Mesothelial cell of epicardium (in vitro differentiated cells): ENCODE measurements at places on chromosomes 7 and 10. TPM values are rescaled to one million over a fixed set of nuclear protein-coding genes. Genes with fewer than 3 reads are reported as not detected.

The FFAR4 gene
- not detected in 3 replicates for total RNA-seq

The GJD4 gene
- total RNA-seq: not detected in 3 replicates

The MMD2 gene
- not detected in 3 replicates for total RNA-seq

The CPXM2 gene
- 0.53 to 0.92 TPM (median 0.86 TPM) in 3 replicates for total RNA-seq

The PTPRN2 gene
- 2.1 to 2.2 TPM (median 2.2 TPM) in 3 replicates for total RNA-seq

The SRRM3 gene
- 6.9 to 8.2 TPM (median 7.7 TPM) in 3 replicates for total RNA-seq

The THSD7A gene
- 9.5 to 13.4 TPM (median 10.9 TPM) in 3 replicates for total RNA-seq

The ITPRID1 gene
- total RNA-seq: not detected in 3 replicates

GRCh38 chr10:88386821-88387773, 196.0 kb downstream of the RNLS start:
- peaks cover 2% of the 10 kb centered on the region for H3K36me3 ChIP-seq
- H3K27me3 ChIP-seq: no peaks in the 10 kb centered on the region
- no peak for DNase-seq
- no peak overlapping the region for H3K4me3 ChIP-seq

GRCh38 chr10:60238759-60239100, 150.9 kb downstream of the ANK3 start:
- H3K27me3 ChIP-seq: no peaks in the 10 kb centered on the region
- peak overlapping the region; percentile 74 for H3K27ac ChIP-seq
- H3K4me1 ChIP-seq: peaks cover 27% of the 10 kb centered on the region

DNA sequence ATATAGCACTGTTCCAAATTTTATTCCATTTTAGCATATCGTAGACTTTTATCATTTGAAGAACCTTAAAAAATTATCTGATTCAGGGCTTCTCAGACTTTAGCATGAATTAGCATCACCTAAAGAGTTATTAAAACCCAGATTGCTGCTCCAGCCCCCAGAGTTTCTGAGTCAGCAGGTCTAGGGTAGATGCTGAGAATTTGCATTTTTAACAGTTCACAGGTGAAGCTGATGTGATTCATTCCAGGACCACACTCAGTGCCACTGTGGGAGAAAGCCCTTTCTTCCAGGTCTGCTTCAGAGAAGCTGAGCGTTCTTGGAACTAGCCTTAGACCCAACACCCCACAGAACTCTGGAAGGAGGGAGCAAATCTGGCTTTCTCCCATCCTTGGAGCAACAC, 174.1 kb upstream of the YAE1 start:
- H3K27me3 ChIP-seq: peaks cover 45% of the 10 kb centered on the region
- H3K4me1 ChIP-seq: no peaks in the 10 kb centered on the region
- no peak overlapping the region for H3K4me3 ChIP-seq
- no peaks in the 10 kb centered on the region for H3K36me3 ChIP-seq

- H3K27ac ChIP-seq: peak overlapping the region; percentile 80
- H3K4me3 ChIP-seq: peak overlapping the region; percentile 52
- H3K36me3 ChIP-seq: no peaks in the 10 kb centered on the region
- DNase-seq: no peak
- H3K27me3 ChIP-seq: no peaks in the 10 kb centered on the region
- H3K4me1 ChIP-seq: peaks cover 37% of the 10 kb centered on the region
These were observed 1.6 kb downstream of the PPP3CB start for GRCh38 chr10:73494213-73494612.

- no peak for DNase-seq
- H3K4me3 ChIP-seq: no peak overlapping the region
- peaks cover 4% of the 10 kb centered on the region for H3K4me1 ChIP-seq
- no peak overlapping the region for H3K27ac ChIP-seq
These were observed 46.1 kb downstream of the CAMK2B start for GRCh38 chr7:44279286-44279685.

DNA sequence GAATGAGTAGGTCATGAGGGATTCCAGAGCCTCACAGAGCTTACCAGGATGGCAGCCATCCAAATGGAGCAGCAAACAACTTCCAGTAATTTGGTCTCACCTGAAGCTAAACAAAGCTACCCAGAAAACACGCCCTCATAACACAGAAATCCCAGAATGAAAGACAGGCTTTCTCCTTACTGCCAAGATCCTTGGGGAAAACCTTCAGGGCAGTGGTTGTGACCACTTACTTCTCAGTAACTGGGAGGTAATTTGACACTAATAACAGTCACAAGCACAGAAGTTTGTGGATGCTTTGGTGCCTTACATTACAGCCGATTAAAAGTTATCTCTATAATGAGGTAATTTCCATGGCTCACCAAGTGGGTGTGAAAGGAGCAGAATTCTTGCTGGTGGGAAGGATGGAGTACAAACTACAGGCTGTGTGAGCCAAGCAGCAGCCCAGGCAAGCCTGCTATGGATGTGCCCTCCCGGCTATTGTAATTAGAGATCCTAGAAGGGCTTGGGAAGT, 10.4 kb downstream of the WDR91 start:
- H3K4me1 ChIP-seq: no peaks in the 10 kb centered on the region
- no peak overlapping the region for H3K27ac ChIP-seq

DNA sequence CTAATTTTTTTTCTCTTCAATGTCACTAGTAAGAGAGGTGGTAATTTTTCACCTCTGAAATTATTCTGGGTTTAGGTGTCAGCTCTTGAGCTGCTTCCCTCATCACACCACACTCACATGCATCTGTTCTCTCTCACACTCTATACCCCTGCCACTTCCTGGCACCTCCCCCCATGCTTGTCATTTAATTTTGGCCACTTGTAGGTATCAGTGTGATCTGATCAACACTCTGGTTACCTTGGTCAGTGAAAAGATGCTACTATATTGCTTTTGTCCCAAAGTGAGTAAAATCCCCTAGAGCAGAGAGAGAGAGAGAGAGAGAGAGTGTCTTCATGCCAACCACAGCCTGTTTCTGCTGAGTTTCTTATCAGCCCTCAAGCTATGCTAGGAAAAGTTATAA, 42.5 kb downstream of the STK17A start:
- H3K27ac ChIP-seq: no peak overlapping the region
- H3K4me3 ChIP-seq: no peak overlapping the region
- no peaks in the 10 kb centered on the region for H3K4me1 ChIP-seq
- peaks cover 30% of the 10 kb centered on the region for H3K36me3 ChIP-seq
- no peak for DNase-seq

- H3K4me1 ChIP-seq: no peaks in the 10 kb centered on the region
- no peak overlapping the region for H3K4me3 ChIP-seq
- H3K27ac ChIP-seq: no peak overlapping the region
- peaks cover 2% of the 10 kb centered on the region for H3K27me3 ChIP-seq
- DNase-seq: no peak
These were observed 63.8 kb downstream of the ALOX5 start for GRCh38 chr10:45437587-45438465.

DNA sequence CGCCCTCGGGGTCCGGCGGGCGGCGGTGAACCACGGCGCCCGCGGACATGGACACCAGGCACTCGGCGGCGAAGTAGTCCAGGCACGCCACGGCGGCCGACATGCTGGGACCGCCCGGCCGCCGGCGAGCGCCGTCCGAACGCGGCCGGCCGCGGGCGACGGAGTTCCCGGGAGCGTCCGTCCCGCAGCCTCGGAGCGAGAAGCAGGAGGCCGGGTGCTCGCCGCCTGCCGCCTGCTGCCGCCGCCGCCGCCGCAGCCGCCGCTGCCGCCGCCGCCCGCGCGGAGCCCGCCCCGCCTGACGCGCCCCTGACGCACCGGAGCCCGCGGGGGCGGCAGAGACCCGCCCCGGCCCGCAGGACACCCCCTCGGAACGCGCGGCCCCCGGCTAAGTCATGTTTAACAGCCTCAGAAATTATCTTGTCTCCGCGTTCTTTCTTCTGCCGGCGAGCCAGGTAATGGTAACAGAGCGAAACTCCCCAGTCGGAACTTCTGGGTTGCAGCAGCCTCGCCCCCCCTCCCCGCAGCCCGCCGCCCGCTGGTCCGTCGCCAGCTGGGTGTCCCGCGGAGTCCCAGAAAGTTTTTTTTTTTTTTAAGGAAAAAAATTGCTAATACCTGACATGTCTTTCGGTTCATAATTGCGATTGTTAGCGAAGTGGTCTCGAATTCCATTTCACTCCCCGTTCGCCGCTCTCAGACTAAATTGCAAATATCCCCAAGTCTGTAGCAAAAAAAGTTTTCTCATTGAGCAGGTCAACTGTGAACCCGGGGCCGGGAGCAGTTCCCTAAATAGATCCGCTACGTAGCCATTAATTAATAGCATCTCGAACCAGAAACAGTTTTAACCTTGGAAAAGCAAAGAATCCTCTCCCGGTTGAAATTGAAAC, at the start of gene KLF14:
Gene KLF14 (minus strand): TSS at position 277 of the 884 bp plus-strand sequence. CDS start 174 bp downstream, at position 103.
- H3K36me3 ChIP-seq: peaks cover 11% of the 10 kb centered on the region
- H3K4me3 ChIP-seq: peak within 1 kb of the TSS; percentile 77
- H3K27me3 ChIP-seq: peaks cover 84% of the 10 kb centered on the region
- peak within 1 kb of the TSS; percentile 90 for H3K27ac ChIP-seq

DNA sequence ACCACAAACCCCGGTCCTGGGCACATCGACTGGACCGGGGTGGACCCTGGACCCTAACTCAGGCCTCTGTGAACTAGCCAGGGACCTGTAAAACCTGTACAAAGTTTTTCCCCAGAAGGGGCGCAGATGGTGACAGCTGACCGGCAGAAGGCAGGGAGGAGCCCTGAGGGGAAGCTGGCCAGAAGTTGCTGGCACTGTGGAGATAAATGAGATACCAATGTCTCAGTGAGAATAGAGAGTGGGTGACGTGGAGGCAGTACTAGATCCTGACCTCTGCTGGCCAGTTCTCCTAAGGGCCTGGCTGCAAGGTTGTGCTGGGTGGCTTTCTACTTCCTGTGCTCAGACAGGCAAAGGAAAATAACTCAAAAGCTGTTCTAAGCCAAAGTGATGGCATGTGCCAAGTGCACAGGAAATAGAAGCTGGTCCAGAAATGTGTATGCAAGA, 10.6 kb upstream of the TSPAN14 start:
- H3K36me3 ChIP-seq: no peaks in the 10 kb centered on the region
- peaks cover 47% of the 10 kb centered on the region for H3K4me1 ChIP-seq
- peak overlapping the region; percentile 8 for H3K27ac ChIP-seq
- peaks cover 8% of the 10 kb centered on the region for H3K27me3 ChIP-seq

DNA sequence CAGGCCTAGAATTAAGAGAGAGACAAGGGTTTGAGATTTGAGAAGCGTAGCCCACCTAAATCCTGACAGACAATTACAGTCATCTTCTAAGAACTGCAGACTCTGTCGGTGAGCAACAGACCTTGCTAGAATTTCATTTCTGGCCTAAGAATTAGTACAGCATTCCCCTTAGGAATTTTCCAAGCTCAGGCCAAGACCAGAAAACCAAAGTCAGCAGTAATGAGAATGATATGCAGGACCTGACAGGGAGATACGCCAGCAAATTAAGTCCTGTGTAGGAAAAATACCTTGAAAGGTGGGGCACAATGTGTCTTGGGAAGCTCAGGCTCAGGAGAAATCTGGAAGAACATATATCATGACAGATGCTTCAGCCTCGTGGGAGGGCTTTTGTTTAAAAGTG, 52.7 kb upstream of the HERPUD2 start:
- H3K27ac ChIP-seq: peak overlapping the region; percentile 84
- peaks cover under 1% of the 10 kb centered on the region for H3K36me3 ChIP-seq
- no peak for DNase-seq

DNA sequence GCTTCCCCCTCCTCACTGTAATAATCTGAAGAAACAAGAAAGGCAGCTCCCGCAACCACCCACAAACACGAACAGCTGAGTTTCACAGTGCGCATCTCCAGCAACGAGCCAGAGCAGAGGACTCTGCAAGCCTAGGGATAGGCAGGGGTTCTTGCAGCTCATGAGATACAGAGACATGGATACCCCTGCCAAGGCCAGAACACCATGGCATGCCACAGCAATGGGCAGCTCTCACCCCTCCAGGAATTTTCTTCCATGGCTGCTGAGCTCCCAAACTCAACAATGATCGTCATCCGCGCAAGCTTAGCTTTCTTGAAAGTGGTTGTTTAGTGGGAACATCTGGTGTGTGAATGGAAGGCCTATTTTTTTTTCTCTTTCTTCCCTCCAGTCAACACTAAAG, 637.3 kb downstream of the SORCS3 start:
- no peak overlapping the region for H3K4me3 ChIP-seq
- no peaks in the 10 kb centered on the region for H3K36me3 ChIP-seq
- no peak for DNase-seq
- no peaks in the 10 kb centered on the region for H3K4me1 ChIP-seq
